Activated T-helper 1 cell treated with anti-CD3 and anti-CD28 coated beads, Interleukin-2, amount 50 U/mL, for 16 hours (primary cell): ENCODE measurements at places on chromosomes 2 and 18.

- no peak for DNase-seq
Measured at GRCh38 chr2:196459539-196459938, 180.0 kb upstream of the CCDC150 start.

DNA sequence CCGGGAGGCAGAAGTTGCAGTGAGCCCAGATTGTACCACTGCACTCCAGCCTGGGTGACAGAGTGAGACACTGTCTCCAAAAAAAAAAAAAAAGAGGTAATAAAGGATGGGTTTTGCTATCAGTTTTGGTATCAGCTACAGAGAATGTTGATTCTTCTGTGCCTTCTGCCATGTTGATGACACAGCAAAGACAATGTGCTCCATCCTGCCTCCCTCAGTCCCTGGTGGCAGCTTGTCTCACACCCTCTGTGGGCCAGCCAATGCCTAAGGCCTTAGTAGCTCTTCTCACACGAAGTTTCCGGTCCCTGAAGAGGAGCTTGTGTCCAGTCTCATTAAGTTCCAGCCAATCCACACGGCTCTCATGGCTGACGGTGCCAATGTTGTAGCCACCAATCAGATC lies 17.6 kb downstream of the IFT172 start:
- no peak for DNase-seq

- DNase-seq: no peak
Measured at GRCh38 chr2:168686452-168687191, 115.8 kb upstream of the NOSTRIN start.

GRCh38 chr18:41025666-41026065 lies 929.4 kb upstream of the PIK3C3 start:
- no peak for DNase-seq

DNA sequence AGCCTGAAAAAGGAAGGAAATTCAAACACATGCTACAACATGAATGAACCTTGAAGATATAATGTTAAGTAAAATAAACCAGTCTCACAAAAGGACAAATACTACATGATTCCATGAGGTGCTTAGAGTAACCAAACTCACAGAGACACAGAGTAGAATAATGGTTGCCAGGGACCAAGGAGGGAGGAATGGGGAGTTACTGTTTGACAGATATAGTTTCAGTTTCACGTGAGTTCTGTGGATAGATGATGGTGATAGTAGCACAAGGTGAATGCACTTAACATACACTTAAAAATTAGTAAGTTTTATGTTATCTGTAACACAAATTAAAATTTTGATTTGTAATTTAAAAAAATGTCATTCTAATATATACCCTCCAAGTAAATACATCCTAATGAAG lies 106.9 kb upstream of the ACVR1C start:
- DNase-seq: no peak

- no peak for DNase-seq
Measured at GRCh38 chr18:56721491-56721890, 70.3 kb downstream of the WDR7 start.

GRCh38 chr2:3728104-3729054 lies 25.0 kb downstream of the DCDC2C start:
- DNase-seq: no peak
